NCI-H460 (cell line): ENCODE measurements at places on chromosomes 3 and 15.

DNA sequence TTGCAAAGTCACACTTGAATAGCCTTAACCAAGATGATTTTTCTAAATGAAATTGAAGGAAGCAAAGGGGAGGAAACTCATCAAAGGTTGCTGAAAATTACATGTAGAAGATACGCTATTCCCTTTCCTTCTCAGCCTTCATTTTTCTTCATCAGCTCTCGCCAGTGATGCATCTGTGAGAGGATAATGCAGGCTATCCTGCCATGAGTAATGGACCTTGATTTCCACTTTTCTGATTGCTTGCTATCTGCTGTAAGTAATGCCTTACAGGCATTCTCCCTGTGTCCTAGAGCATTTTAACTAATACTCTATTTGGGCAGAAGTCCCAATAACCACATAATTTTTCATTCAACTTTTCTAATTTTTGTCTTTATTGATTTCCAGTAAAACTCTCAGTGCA, 162.6 kb downstream of the BBX start:
- no peak for DNase-seq

DNA sequence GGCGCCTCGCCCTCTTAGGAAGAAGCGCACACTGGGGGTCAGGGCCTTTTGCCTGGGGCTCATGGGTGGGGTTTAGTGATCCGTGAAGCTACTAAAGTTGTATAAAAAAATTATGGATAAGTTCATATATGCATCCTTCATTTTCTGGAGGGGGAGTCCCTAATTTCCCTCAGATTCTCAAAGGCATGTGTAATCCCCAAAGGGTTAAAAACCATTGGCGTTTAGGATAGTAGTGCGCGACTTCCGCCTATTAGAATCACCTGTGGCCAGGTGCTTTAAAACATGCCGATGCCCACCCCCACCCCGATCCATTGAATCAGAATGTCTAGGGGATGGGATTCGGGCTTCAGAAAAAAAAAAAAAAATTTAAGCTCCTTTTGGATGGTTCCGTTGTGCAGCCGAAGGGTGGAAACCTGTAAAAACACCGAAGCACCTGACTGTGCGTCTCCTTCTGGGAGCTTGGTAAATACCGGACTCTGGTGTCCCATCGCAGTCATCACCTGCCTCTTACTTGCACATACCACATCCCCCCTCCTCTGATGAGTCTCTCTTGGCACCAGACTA, 570 bp downstream of the APH1B start:
- no peak for DNase-seq

GRCh38 chr15:65576664-65577063, 34.3 kb downstream of the INTS14 start:
- no peak for DNase-seq

DNA sequence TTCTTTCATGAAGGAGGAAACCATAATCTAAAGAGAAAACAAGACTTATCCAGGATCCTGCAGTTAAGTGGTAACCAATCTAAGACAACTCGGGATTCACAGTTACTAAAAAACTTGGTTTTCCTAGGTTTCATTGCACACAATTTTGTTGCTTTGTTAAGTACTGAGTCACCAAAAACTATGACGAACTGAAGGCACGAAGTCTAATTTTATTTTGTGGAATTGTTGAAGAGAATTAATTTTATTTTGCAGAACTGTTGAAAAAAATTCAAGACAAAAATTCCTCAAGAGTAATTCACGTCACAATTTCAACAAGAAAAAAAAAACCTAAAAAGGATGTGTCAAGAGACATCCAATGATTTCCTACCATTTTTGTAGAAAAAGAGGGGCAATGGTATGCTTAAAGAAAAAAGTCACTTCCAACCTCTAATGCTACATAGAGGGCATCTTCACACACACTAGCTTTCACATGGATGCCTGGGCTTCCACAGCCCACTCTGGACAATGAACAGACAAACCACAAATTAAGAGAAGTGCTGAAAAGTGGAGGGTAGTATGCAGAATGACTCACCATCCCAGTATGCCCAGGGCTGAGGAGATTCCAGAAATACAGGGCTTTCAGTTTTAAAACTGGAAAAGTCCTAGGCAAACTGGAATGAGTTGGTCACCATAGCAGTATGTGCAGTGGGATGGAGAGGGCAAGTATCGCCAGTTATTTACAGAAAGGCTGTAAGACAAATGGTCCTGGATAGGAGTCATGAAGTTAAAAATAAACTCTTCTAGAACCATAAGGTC, 29.2 kb downstream of the PLOD2 start:
- DNase-seq: no peak

GRCh38 chr3:23697416-23697815, 108.3 kb upstream of the UBE2E1 start:
- DNase-seq: no peak

GRCh38 chr15:57540736-57541135, 51.0 kb upstream of the MYZAP start:
- no peak for DNase-seq

GRCh38 chr15:89652666-89653065, 2.6 kb downstream of the KIF7 start:
- DNase-seq: no peak

DNA sequence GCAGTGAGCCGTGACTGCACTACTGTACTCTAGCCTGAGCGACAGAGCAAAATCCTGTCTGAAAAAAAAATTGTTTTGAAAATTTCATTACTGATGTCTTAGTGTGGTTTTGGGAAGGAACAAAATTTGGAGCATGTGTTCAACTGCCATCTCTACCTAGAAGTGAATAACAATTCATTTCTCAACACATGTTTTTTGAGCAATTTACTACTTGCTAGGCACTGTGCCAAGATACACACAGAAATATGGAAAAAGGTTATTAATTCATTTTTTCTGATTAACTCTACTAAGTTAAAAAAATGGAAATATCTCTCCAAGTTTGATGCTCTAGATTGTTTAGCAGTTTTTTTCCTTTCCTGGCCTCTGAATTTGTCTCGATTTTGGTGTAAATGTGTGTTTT, 5.2 kb upstream of the TCF12 start:
- DNase-seq: no peak

DNA sequence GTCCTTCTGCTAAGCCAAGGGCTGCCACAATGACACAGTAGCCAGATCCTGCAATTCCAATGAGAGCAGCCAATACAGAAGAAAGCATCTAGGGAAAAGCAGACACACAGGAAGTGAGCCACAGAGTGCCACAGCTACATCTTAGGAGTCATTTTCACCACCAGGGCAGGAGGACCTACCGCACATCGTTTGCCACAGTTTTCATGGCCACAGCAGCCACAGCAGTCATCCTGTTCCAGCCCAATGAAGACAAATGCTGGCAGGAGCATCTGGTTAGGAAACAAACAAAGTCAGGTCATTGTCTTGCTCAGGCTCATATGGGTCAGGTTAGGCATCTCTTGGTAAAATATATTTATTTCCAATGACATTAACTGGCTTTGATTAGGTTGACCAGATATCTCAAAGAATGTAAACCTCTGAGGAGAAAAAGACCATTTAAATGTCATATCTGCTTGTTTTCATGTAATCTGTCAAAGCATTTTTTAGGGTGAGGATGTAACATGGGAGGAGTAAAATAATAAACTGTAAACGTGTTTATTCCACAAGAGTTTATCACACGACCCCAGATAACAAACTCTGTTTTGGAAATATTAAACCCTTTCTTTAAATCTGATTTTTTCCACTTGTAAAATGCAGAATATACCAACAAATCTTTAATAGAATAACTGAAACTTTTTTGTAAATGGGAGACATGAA, 1.8 kb downstream of the TM4SF1 start:
- DNase-seq: no peak

DNA sequence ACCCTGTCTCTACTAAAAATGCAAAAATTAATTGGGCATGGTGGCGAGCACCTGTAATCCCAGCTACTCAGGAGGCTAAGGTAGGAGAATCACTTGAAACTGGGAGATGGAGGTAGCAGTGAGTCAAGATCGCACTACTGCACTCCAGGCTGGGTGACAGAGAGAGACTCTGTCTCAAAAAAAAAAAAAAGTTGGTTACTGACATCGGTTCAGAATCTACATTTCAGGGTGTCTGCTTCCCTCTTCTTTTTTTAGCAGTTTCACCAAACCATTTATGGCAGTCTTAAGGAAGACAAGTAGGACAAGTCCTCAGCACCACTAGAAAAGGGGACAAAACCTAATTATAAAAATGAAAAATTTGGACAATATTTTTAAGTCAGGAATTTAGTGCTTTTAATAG, 3.3 kb upstream of the USP4 start:
- no peak for DNase-seq

DNA sequence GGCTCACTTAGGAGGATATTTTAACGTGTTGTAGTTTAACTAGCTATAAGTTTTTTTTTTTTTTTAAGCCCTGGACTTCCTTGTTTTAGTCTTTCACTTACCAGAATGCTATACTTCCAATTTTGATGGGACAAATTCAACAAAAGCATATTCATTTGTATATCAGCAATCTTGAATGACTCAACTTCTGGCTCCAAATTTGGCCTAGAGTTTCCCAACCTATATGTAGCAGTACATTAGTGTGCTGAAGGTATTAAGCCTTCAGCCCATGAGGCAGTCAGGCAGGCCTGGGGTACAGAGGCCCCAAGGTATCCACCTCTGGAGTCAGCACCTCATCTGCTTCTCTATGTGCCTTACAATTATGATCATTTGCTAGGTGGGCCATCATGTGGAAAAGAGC, 5.9 kb downstream of the PBRM1 start:
- no peak for DNase-seq

DNA sequence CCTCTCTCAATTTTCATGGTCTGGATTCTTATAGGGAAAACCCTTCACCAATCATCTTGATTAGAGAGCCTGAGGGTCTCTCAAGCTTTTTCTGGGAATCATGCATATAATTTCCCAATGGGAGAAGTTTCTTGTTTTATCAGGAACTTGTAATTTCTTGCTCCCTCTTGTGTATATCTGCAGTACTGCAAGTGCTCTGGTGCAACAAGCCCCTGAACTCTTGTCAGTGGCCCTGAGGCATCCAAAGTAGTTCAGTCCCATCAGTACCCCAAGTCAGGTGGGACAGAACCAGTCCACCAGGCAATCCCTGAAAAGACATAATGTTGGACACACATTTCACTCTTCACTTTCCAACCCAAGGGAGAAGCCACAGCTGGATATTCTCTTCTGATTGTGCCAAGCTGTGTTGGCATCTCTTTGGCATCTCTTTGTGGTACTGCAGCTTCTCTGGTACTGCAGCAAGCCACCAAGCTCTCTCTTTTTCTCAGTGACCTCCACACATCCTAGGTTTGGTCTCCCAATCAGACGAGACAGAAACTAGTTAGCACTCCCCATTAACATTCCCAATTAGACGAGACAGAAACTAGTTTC, 214.5 kb downstream of the ZIC4 start:
- peak; percentile 26 for DNase-seq

DNA sequence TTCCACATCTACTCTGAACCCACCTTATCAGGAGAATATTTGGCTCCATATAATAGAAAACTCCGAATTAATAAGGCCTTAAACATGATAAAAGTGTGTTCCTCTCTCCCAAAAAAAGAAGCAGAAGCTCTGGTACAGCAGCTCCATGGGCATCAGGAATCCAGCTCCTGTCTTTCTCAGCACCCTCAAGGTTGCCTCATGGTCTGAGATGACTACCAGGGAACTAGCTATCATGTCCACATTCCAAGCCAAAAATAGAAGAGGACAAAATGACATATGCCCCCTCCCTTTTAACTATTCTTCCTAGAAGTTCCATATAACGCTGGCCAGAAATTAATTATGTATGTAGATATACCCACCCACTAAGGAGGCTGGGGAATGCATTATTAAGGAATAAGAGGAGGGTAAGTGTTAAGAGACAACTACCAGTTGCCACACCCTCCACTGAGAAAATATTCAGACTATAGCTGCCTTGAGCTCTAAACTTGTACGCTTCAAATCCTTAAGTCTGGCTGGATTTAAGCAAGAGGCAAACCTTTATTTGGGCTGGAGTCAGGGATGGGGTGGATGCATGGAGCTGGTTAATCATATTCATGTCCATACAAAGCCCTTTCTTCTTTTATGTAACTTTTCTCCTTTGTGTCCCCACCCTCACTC, 35.8 kb upstream of the CTDSPL start:
- DNase-seq: no peak

DNA sequence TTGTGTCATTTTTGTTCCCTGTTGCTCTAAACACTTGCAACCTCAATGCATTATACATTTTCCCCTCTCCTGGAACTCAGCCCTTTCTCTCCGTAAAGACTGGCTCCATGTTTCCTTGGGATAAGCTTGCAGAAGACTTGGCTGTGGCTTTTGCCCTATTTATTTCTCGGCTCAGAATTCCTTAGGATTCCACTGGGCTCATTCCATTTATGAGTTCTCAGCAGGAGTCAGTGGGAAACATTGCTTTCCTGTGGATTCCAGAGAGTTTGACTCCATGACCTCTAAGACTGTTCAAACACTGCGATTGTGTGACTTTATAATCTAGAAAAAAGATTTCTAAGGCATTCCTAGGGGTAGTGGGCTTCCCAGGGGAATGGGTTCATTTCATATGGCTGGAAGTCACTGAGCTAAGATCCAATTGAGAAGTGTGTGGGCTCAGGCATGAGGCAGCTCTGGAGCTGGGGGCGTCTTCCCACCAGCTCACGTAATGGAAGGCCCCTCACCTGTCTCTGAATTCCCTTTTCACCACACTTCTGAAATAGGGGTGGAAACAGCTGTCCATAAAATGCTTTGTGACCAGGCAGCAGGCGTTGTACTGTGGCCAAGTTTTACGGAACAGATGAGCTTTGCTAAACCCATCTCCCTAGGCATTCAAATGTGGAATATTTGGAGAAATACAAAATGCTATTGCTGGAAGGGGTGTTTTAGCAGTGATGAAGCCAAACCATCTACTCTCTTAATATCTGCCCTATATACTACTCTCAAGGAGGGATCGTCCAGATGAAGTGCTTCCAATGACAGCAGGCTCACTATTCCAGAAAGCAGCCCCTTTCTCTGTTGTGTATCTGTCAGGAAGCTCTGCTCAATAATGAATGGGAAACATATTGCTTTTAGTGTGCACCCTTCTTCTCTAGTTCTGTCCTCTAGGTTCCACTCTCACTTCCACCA, 91.8 kb upstream of the BCL6 start:
- no peak for DNase-seq

DNA sequence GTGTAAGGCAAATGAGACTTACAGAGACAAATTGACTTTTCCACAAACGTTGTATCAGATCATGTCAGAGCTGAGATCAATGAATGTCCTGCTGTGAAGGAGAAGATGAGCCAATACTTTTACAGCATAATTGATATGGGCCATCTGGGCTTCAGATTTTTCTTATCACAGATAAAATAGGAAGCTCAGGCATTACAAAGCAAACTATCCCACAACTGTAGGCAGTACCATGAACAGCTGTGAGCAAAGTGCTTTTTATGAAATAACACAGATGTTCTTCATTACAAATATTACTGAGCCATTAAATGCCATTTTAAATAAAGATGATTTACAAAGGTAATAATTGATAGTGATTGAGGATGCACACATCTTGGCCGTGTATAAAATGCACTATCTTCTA, 852.3 kb downstream of the OTOL1 start:
- DNase-seq: no peak
